ENCODE measurements at places on chromosomes 6 and 20. TPM values are rescaled to one million over a fixed set of nuclear protein-coding genes. Genes with fewer than 3 reads are reported as not detected.

Gene PHACTR1
- total RNA-seq, result 28.1 TPM

Gene COX7A2
- 247 TPM for total RNA-seq

Gene SLC17A1
- total RNA-seq, result not detected

Gene MAS1
- 0.82 TPM for total RNA-seq

Gene MAP3K5
- 18.3 TPM for total RNA-seq

Gene CRNKL1
- total RNA-seq, result 74.6 TPM

Gene TCP11
- 0.41 TPM for total RNA-seq

Gene TAGAP
- 0.82 TPM for total RNA-seq

Gene BRPF3
- 17.9 TPM for total RNA-seq

Gene OR2J3
- not detected for total RNA-seq

Gene PERP
- 1.6 TPM for total RNA-seq

Gene LY6G6D
- not detected for total RNA-seq

Gene EEF1A2
- total RNA-seq, result 179 TPM

Gene UFL1
- total RNA-seq, result 21.2 TPM

Gene TTK
- total RNA-seq, result 5.7 TPM

Gene BPIFB1
- not detected for total RNA-seq

Gene TREM2
- total RNA-seq, result 4.9 TPM

Gene METTL24
- 2.0 TPM for total RNA-seq

Gene ATP9A
- total RNA-seq, result 242 TPM

Gene PLA2G7
- 1.6 TPM for total RNA-seq

Gene SMOC2
- total RNA-seq, result 4.9 TPM

Gene ECT2L
- 0.82 TPM for total RNA-seq

Gene CCR6
- not detected for total RNA-seq

Gene ADTRP
- 1.6 TPM for total RNA-seq

Gene OR2W1
- not detected for total RNA-seq

Gene TRIM10
- under 0.01 TPM for total RNA-seq

Gene CAGE1
- total RNA-seq, result not detected

Gene THBS2
- total RNA-seq, result 6.5 TPM

Gene SGK2
- total RNA-seq, result 0.41 TPM

Gene GINM1
- 31.0 TPM for total RNA-seq

Gene RSPO3
- 36.7 TPM for total RNA-seq

Gene SLC52A3
- under 0.01 TPM for total RNA-seq

Gene BRD2
- total RNA-seq, result 55.8 TPM

Gene WFDC2
- 3.3 TPM for total RNA-seq

Gene DACT2
- total RNA-seq, result 2.9 TPM

Gene CST3
- 63.6 TPM for total RNA-seq

Gene NHLRC1
- 2.9 TPM for total RNA-seq

Gene CDH26
- 0.41 TPM for total RNA-seq

Gene GPX5
- not detected for total RNA-seq

Gene CST5
- total RNA-seq, result not detected

Gene COL12A1
- 22.8 TPM for total RNA-seq

Gene PREX1
- 18.8 TPM for total RNA-seq

Gene THBD
- 1.2 TPM for total RNA-seq

Gene RRAGD
- 103 TPM for total RNA-seq

Gene PDE10A
- total RNA-seq, result 126 TPM

Gene RPRD1B
- 39.1 TPM for total RNA-seq

Gene SIRPD
- not detected for total RNA-seq

Gene SAMD3
- 18.3 TPM for total RNA-seq

Gene MEP1A
- total RNA-seq, result not detected

Gene FKBP5
- 3.3 TPM for total RNA-seq

Gene PPP1R14C
- total RNA-seq, result 59.1 TPM

Gene TRAM2
- 2.0 TPM for total RNA-seq

Gene ADIG
- not detected for total RNA-seq

Gene RNF182
- total RNA-seq, result 35.1 TPM

Gene TSHZ2
- total RNA-seq, result 2.4 TPM

All from frontal cortex (tissue), 4 donors.